ENCODE measurements at places on chromosomes 11 and 22. TPM values are rescaled to one million over a fixed set of nuclear protein-coding genes. Genes with fewer than 3 reads are reported as not detected.

The HTR3A gene
- 0.26 TPM for total RNA-seq

The SLC15A3 gene
- total RNA-seq, result 0.38 TPM

DNA sequence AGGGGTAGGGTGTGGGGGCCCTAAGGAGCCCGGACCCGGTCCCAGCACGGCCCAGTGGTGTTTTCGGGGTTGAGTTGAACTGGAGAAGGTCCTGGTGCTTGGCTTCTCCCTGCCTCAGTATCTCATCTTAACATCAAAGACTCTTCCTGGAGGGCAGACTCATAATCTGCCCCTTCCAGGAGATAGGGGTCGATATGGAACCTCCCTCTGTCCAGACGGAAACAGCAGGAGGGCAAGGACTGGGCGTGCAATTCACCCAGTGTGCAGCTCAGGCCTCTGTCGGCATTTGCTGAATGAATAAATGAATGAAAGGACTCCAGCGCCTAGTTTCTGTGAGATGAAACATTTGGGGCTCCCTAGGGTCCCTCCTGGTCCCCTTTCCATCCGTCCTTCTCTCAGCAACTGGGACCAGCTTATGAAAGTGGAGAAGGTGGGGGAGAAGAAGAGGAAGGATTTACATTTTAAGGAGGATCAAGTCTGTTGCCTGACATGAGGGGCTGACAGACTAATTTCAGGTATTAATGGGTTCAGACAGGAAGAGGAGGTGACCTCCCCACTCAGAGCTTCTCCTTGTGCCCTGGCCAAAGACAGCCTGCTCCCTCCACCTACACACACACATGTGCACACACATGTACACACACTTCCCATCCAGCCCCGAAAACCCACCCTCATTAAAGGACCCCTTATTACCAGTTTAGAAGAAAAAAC is 1.1 kb upstream of the SHISA8 start:
- DNase-seq, result no peak

DNA sequence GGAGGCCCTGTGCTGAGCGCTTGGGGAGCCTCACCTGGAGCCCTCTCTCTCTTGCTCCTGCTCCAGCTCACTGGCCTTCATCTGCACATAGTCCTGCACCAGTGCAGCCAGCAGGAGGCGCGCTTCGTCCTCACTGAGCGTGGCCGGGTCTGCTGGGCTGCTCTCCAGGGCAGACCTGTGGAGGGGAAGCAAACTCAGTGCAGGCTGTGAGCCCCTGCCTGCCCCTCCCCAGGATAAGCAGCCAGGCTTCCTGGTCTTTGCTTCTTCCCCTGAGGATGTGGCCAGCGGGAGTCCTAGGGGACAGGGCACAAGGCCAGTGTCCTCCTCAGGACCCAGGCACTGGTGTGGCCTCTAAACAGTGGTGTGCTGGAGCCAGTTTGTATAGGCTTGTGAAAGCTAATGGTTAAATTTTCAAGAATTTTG is 2.2 kb downstream of the CALCA start:
- peak; percentile 14 for DNase-seq

- peak; percentile 78 for DNase-seq
Observed at GRCh38 chr11:77003963-77004362, 30.2 kb upstream of the B3GNT6 start.

- peak; percentile 22 for DNase-seq
Observed at GRCh38 chr11:116275635-116276034, 497.2 kb downstream of the BUD13 start.

DNA sequence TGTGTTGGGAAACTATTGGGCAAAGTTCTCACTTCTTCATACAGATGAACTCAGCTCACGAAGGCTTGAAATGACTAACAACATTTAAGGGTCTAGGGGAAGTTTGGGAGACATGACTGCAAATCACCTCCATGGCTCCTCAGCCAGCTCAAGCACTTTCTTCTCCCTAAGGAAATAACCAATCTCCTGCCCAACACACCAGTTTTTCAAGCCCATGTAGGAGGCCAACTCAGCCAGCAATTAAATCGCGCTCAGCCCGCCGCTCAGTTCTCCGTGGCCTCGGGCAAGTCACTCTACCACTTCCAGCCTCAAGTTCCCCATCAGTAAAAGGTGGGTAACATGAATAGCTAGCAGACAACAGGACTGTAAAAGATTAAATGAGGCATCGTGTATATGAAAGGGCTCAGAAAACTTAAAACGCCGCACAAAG is 796 bp downstream of the POLDIP3 start:
- peak; percentile 40 for DNase-seq
